ENCODE measurements at places on chromosomes 5 and 9.

DNA sequence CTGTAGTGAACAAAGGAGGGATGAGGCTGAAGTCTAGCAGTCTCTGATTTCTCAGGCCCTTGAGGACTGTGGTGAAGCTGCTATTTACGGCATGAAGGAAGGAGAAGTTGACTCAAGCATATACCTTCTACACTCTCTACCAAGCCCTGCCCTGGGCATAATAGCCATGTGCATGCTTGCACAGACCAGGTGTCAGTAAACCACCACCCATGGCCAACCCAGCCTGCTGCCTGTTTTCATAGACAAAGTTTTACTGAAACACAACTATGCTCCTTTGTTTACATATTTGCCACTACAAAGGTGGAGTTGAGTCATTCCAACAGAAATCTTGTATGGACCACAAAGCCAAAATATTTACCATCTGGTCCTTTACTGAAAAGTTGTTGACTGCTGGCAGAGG, 126.9 kb downstream of the PAPPA start:
- H3K27ac ChIP-seq, result no peak overlapping the region
- no peaks in the 10 kb centered on the region for H3K4me1 ChIP-seq
- H3K4me3 ChIP-seq, result no peak overlapping the region
- H3K36me3 ChIP-seq, result no peaks in the 10 kb centered on the region
- DNase-seq, result no peak
- H3K27me3 ChIP-seq, result no peaks in the 10 kb centered on the region

DNA sequence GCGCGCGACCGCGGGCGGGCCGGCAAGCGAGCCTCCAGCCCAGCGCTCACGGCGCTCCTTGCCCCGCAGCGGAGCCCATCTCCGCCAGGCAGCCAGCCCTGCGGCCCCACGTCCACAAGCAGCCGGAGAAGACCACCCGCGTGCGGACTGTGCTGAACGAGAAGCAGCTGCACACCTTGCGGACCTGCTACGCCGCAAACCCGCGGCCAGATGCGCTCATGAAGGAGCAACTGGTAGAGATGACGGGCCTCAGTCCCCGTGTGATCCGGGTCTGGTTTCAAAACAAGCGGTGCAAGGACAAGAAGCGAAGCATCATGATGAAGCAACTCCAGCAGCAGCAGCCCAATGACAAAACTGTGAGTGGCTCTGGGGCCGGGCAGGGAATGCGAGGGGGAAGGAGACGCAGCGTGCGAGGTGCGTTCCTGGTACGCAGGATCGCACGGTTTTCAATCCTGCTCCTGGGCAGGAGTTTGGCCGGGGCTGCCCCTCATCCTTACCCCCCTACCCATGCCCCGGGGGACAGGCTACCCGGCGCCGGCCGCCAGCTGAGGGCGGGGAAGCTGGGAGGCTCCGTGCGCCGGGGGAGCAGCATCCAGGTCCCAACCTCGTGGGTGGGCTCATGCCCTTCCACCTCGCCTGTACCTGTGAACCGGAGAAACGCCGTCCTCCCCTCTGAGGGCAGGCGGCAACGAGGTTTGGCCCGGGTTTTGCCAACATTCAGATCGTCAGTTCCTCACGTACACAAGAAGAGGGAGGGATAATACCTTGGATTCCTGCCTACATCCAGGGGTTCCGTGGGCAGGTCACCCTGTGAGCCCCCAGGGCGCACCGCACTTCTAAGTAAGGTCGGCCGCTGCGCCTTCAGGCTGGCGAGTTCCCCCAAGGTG, 6.6 kb downstream of the ISL1 start:
- H3K4me3 ChIP-seq, result peak overlapping the region; percentile 58
- H3K27me3 ChIP-seq, result peaks cover 13% of the 10 kb centered on the region
- H3K36me3 ChIP-seq, result no peaks in the 10 kb centered on the region

- H3K36me3 ChIP-seq, result no peaks in the 10 kb centered on the region
- H3K4me3 ChIP-seq, result peak overlapping the region; percentile 81
- no peak overlapping the region for H3K27ac ChIP-seq
- H3K4me1 ChIP-seq, result peaks cover 14% of the 10 kb centered on the region
- no peaks in the 10 kb centered on the region for H3K27me3 ChIP-seq
- no peak for DNase-seq
These were observed 930 bp downstream of the PRLR start for GRCh38 chr5:35229076-35230037.

GRCh38 chr5:98768160-98768959, 5.1 kb upstream of the RGMB start:
- no peak overlapping the region for H3K27ac ChIP-seq
- DNase-seq, result no peak
- H3K27me3 ChIP-seq, result no peaks in the 10 kb centered on the region
- H3K4me1 ChIP-seq, result peaks cover 19% of the 10 kb centered on the region

- peak overlapping the region; percentile 72 for H3K27ac ChIP-seq
- H3K4me1 ChIP-seq, result peaks cover 79% of the 10 kb centered on the region
- H3K27me3 ChIP-seq, result no peaks in the 10 kb centered on the region
- H3K4me3 ChIP-seq, result peak overlapping the region; percentile 61
These were observed 11.0 kb downstream of the TRIO start for GRCh38 chr5:14153932-14154731.

- no peak overlapping the region for H3K27ac ChIP-seq
- no peaks in the 10 kb centered on the region for H3K36me3 ChIP-seq
- DNase-seq, result no peak
- no peak overlapping the region for H3K4me3 ChIP-seq
- no peaks in the 10 kb centered on the region for H3K4me1 ChIP-seq
These were observed 52.6 kb downstream of the ENC1 start for GRCh38 chr5:74587890-74588289.

DNA sequence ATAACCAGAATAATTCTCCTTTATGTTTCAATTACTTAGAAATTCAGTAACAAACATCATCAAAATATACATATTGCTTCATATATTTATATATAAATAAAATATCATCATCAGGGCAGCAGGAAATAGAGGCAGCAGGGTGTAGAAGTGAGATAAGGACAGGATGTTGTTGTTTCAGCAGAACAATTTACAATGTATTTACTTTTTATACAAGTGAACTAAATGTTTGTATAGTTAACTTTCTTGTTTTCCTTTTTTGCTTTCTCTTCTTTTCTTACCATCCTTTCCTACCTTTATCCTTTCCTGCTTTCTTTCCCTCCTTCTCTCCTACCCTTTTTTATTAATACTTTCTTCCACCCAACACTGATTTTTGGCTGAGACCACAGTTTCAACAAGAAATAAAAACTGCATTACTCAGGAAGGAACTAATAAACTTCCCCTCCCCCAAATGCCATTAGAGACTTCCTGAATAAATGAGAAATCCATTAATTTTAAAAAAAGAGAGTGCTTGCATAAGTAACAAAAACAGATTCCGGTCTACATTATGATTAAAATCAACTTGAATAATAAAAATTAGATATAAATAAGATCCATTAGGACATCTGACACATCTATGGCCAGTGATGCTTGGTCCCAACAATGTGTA, 159.8 kb upstream of the ACOT12 start:
- no peaks in the 10 kb centered on the region for H3K36me3 ChIP-seq
- no peak overlapping the region for H3K27ac ChIP-seq
- peaks cover 6% of the 10 kb centered on the region for H3K4me1 ChIP-seq
- no peak for DNase-seq

DNA sequence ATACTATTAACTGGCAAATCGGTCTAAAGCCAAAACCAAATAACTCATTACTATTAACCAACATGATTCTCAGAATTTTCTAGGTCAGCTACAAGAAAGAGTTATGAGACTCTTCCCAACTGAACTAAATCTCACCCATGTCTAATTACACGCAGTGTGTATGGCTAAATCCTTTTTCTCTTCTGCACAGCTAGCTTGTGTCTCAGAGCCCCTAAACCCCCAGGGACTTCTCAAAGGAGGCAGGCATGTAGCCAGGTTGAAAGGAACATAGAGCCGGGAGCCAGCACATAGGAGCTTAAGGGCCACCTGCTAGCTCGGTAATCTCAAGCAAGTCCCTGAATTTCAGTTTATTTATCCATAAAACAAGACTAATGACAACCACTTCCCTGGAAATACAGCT, 2.2 kb upstream of the GZMK start:
- no peak overlapping the region for H3K27ac ChIP-seq
- peak overlapping the region; percentile 16 for H3K4me3 ChIP-seq
- no peak for DNase-seq
- no peaks in the 10 kb centered on the region for H3K27me3 ChIP-seq
- H3K4me1 ChIP-seq, result peaks cover 10% of the 10 kb centered on the region

- H3K4me1 ChIP-seq, result peaks cover 13% of the 10 kb centered on the region
- H3K36me3 ChIP-seq, result no peaks in the 10 kb centered on the region
- no peak for DNase-seq
- H3K27me3 ChIP-seq, result no peaks in the 10 kb centered on the region
- H3K4me3 ChIP-seq, result no peak overlapping the region
These were observed 435.3 kb downstream of the NR2F1-AS1 start for GRCh38 chr5:93145767-93146166.

DNA sequence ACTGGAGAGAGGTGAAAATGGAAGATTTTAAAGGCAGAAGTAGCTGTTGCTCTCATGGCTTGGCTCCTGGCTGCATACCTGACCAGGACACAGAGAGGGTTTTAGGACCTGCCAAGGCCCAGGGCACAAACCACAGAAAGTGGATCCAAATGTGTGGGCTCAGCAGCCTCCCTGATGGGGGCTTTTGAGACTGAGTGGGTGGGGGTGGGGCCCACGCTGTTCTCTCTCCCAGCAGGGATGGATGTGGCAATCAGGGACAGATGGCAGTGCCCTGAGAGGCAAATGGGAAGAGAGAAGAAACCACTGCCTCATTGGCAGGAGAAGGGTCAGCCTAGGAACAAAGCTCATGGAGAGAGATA, 34.9 kb upstream of the TIFAB start:
- DNase-seq, result no peak
- no peaks in the 10 kb centered on the region for H3K36me3 ChIP-seq
- no peak overlapping the region for H3K27ac ChIP-seq

DNA sequence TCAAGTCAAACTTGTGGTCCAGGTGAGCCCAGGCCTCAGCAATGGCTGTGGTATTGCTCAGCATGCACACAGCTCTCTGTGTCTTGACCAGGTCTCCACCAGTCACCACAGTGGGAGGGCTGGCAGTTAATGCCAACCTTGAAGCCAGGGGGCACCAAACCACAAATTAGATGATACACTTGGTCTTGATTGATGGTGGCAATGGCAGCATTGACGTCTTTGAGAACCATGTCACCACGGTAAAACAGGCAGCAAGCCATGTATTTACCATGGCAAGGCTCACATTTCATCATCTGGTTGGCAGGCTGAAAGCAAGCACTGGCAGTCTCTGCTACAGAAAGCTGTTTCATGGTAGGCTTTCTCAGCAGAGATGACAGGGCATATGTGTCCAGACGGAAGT, 40.0 kb downstream of the NIM1K start:
- no peak overlapping the region for H3K4me3 ChIP-seq
- H3K27me3 ChIP-seq, result no peaks in the 10 kb centered on the region
- no peaks in the 10 kb centered on the region for H3K4me1 ChIP-seq
- H3K27ac ChIP-seq, result no peak overlapping the region
- H3K36me3 ChIP-seq, result no peaks in the 10 kb centered on the region

DNA sequence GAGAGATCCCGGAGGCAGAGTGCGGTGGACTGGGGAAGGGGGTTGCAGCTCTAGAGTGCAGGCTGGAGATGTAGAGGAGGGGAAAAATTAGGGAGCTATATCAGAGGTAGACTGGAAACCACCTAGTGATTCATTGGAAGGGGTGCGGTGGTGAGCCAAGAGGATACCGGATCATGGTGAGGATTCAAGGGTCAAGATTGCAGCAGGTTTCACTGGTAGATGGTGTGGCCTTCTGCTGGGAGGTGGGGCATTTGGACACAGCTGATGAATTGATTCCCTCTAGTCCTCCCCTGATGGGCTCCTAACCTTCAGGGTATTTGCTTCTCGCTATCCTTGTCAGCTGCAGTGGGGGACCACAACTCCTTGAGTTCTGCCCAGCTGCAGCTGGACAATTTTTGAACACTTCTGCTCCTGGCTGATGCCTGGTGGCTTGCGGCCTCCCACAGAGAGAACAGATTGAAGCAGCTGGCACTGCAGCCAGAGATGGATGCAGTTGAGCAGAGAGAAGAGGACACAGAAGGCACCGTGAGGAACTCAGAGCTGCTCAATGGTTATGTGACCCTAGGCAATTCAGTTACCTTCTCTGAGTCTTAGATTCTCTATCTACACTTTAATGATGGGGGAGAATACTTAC, 134.4 kb upstream of the ABCA1 start:
- no peak for DNase-seq
- peaks cover 29% of the 10 kb centered on the region for H3K4me1 ChIP-seq
- no peak overlapping the region for H3K4me3 ChIP-seq
- H3K36me3 ChIP-seq, result no peaks in the 10 kb centered on the region

DNA sequence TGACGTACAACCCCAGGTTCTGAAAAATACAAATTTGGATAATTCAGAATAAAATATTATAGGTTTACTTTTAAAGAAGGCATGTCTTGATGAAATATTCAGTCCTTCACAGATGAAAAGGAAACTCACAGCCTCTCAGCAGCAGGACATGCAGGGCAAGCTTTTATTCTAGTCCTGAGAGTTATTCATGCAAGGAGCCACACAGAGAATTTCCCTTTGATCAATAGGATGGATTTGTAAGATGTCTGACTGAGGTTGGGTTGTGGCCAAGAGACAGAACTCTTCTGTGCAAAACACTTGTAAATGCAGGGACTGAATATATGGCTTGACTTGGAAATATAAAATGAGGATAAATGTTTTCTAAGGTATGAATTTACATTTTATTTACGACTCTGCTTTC, 48.8 kb upstream of the TBCA start:
- no peaks in the 10 kb centered on the region for H3K4me1 ChIP-seq
- H3K27ac ChIP-seq, result no peak overlapping the region
- no peak overlapping the region for H3K4me3 ChIP-seq
- H3K36me3 ChIP-seq, result no peaks in the 10 kb centered on the region
- H3K27me3 ChIP-seq, result no peaks in the 10 kb centered on the region
- no peak for DNase-seq

DNA sequence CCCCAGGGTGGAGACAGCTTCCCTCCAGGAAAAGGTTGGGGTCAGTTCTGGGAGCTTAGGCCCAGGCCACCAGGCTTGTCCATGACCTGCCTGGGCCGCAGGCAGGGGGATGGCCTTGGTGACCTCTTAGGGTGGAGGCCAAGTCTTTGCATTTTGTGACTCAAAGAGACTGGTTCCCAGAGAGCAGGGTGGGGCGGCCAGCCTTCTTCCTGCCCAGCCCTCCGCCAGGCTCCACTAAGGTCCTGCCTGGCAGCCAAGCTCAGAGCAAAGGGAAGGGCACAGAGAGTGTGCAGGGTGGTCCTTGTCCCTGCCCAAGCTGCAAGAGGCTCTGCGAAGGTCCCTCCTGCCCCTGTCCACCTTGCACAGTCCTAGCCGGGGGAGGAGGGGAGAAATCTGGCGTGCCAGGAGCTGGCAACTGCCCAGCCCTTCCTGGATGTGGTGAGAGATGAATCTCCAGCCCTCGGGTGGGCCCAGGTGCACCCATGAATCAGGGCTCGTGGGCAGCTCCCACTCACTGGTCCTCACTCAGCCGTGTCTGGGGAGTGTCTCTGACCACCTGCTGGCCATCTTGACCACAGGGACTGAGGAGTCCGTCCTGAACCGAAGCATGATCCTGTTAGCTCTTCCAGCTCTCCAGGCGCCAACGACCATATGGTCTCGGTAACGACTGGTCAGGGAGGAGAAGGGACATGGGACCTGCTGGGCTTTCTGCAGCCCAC, 2.3 kb upstream of the PTGDS start:
- no peak for DNase-seq
- H3K4me1 ChIP-seq, result no peaks in the 10 kb centered on the region
- H3K27me3 ChIP-seq, result no peaks in the 10 kb centered on the region
- no peak overlapping the region for H3K4me3 ChIP-seq

- H3K27ac ChIP-seq, result no peak overlapping the region
- H3K27me3 ChIP-seq, result no peaks in the 10 kb centered on the region
- H3K4me1 ChIP-seq, result peaks cover 23% of the 10 kb centered on the region
These were observed 14.9 kb downstream of the GLIS3 start for GRCh38 chr9:4284925-4285324.

Data from thoracic aorta (tissue), 2 donors.